ENCODE measurements at places on chromosomes 7 and 10.

DNA sequence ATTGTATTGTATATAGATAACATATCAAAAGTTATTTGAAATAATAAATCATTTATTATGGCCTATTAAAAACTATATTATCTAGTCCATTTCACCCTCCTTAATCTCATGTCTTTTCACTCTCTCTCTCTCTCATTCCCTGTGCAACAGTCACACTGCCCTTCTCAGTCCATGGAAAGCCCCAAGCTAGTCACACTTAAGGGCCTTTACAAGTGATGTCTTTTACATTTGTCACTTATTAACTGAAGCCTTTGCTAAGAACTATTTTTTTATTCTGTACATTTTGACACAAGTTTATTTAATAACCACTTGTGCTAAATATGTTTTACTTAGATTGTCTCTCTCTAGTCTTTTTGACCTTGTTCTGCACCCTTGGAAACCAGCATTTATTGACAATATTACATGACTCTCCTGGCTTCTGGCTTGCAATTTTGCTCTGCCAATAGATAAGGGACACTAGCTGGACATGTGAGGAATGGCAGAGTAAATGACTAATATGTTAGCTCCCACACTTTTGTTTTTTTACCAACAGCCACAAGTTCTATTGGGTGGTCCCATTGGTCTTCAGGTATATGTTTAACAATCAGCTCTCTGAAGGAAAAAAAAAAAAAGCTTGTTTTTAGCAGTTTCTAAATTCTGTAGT is 706.8 kb upstream of the POT1 start:
- no peak overlapping the region for H3K4me3 ChIP-seq
- no peak for DNase-seq
- H3K4me1 ChIP-seq, result no peaks in the 10 kb centered on the region

GRCh38 chr7:108079276-108079647 is 50.9 kb downstream of the LAMB4 start:
- DNase-seq, result no peak
- no peak overlapping the region for H3K4me3 ChIP-seq
- H3K36me3 ChIP-seq, result no peaks in the 10 kb centered on the region

DNA sequence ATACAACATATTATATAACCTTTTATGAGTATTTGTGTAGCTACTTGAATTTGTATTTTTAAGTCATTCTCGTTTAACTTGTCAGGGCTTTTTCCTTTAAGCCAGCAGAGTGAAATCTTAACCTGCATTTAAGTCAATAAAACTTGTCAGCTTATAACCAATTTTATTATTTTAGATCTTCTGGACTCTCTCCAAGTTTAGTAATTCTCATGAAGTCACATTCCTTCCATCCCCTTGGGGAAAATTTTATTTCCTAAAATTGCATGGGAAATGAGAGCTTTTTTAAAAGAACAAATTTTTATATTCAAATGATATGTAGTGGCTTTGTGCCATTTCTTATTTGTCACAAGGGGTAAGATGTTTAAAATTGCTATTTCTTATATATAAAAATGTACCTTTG is 74.0 kb downstream of the SEPTIN7 start:
- no peak for DNase-seq
- H3K36me3 ChIP-seq, result no peaks in the 10 kb centered on the region
- H3K27me3 ChIP-seq, result no peaks in the 10 kb centered on the region
- no peak overlapping the region for H3K4me3 ChIP-seq

- DNase-seq, result no peak
- no peaks in the 10 kb centered on the region for H3K4me1 ChIP-seq
- no peaks in the 10 kb centered on the region for H3K27me3 ChIP-seq
- no peaks in the 10 kb centered on the region for H3K36me3 ChIP-seq
- no peak overlapping the region for H3K27ac ChIP-seq
- no peak overlapping the region for H3K4me3 ChIP-seq
These were observed 381.6 kb downstream of the SUGCT start for GRCh38 chr7:40516376-40516775.

- no peak overlapping the region for H3K4me3 ChIP-seq
- H3K36me3 ChIP-seq, result no peaks in the 10 kb centered on the region
- no peaks in the 10 kb centered on the region for H3K27me3 ChIP-seq
- no peak for DNase-seq
These were observed 991 bp upstream of the FAM204A start for GRCh38 chr10:118343115-118343514.

- no peak overlapping the region for H3K27ac ChIP-seq
- H3K36me3 ChIP-seq, result no peaks in the 10 kb centered on the region
- no peak for DNase-seq
- H3K4me1 ChIP-seq, result peaks cover 7% of the 10 kb centered on the region
- H3K27me3 ChIP-seq, result no peaks in the 10 kb centered on the region
These were observed 381.3 kb downstream of the KCNMA1 start for GRCh38 chr10:77256346-77256745.

GRCh38 chr10:71816936-71817618 is 34.0 kb downstream of the PSAP start:
- DNase-seq, result no peak
- H3K27ac ChIP-seq, result peak overlapping the region; percentile 47
- H3K27me3 ChIP-seq, result no peaks in the 10 kb centered on the region
- peaks cover 37% of the 10 kb centered on the region for H3K4me1 ChIP-seq
- no peak overlapping the region for H3K4me3 ChIP-seq
- H3K36me3 ChIP-seq, result peaks cover 71% of the 10 kb centered on the region

DNA sequence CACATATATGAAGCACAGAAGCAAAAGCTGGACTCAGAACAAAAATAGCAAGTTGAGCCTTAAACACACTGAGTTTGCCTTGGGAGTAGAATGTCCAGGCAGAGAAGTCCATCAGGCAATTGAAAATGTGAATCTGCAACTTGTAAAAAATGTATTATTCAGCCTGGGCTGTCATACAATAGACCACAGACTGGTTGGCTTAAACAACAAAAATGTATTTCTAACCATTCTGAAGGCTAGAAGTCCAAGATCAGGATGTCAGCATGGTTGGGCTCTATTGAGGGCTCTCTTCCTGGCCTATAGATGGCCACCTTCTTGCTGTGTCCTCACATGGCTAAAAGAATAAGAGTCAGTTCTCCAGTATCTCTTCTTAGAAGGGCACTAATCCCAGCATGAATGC is 76.5 kb upstream of the CAPZA2 start:
- H3K27me3 ChIP-seq, result no peaks in the 10 kb centered on the region
- no peak for DNase-seq
- no peak overlapping the region for H3K27ac ChIP-seq
- no peak overlapping the region for H3K4me3 ChIP-seq
- no peaks in the 10 kb centered on the region for H3K4me1 ChIP-seq
- no peaks in the 10 kb centered on the region for H3K36me3 ChIP-seq

- no peaks in the 10 kb centered on the region for H3K4me1 ChIP-seq
- no peaks in the 10 kb centered on the region for H3K36me3 ChIP-seq
- no peak overlapping the region for H3K27ac ChIP-seq
- H3K4me3 ChIP-seq, result peak overlapping the region; percentile 50
These were observed 9.9 kb downstream of the NYAP1 start for GRCh38 chr7:100493476-100494264.

- no peaks in the 10 kb centered on the region for H3K36me3 ChIP-seq
- no peak overlapping the region for H3K27ac ChIP-seq
- DNase-seq, result peak; percentile 15
- no peak overlapping the region for H3K4me3 ChIP-seq
- peaks cover 12% of the 10 kb centered on the region for H3K4me1 ChIP-seq
These were observed 145.8 kb downstream of the NSUN6 start for GRCh38 chr10:18505456-18506118.

DNA sequence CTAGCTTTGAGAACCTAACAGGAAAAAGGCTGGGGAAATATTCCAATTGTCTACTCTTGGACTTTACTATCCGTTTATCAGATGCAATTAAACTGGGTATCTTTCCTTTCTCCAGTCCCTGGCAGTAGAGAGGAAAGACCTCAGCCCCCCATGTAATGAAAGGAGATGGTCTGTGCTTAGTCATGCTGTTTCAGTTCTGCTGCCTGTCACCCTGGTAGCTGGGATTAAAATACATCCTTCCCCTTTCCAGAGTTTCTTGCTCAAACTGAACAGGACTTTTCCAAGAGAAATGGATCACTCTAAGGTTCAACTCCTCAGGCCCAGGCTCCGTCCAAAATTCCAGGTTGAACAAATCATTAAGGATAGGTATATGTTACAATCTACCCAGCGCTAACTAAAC is 202.9 kb downstream of the PTEN start:
- DNase-seq, result no peak
- no peaks in the 10 kb centered on the region for H3K4me1 ChIP-seq
- H3K36me3 ChIP-seq, result no peaks in the 10 kb centered on the region
- H3K27me3 ChIP-seq, result no peaks in the 10 kb centered on the region
- no peak overlapping the region for H3K27ac ChIP-seq

- no peak overlapping the region for H3K27ac ChIP-seq
- no peaks in the 10 kb centered on the region for H3K4me1 ChIP-seq
- H3K36me3 ChIP-seq, result no peaks in the 10 kb centered on the region
- H3K4me3 ChIP-seq, result no peak overlapping the region
- no peaks in the 10 kb centered on the region for H3K27me3 ChIP-seq
These were observed 314.9 kb upstream of the AUTS2 start for GRCh38 chr7:69283421-69283820.

DNA sequence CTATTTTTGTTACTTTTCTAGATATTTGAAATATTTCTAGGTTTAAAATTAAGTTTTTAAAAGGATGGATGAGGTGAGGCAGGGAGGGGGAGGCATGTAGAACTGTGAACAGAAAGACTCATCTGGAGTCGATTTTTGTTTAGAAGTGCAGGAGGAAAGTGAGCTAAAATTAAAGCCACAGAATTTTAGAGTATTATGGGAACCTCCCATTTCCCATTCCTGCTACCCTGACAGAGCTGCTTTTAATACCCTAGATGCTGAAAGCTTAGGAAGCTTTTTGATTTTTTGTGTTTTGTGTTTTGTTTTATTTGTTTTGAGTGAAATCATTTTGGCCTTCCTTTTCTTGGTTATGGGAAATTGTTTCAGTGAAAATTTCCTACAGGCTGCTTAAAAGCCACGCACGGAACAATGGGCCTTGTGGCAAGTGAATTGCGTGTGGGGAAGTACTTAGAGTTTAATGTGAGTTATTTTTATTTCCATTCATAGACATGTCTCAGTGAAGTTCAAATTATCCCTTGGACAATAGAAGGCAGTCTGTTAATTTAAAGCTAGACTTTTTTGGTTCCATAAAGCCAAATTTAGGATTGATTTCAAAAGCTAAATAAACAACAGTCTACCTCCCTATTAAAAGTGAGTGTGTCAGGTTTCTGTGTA is 102.0 kb upstream of the HDAC9 start:
- H3K4me1 ChIP-seq, result no peaks in the 10 kb centered on the region
- H3K36me3 ChIP-seq, result no peaks in the 10 kb centered on the region
- DNase-seq, result no peak
- no peak overlapping the region for H3K27ac ChIP-seq

- H3K4me3 ChIP-seq, result peak overlapping the region; percentile 88
- peaks cover 18% of the 10 kb centered on the region for H3K4me1 ChIP-seq
- no peaks in the 10 kb centered on the region for H3K36me3 ChIP-seq
- no peaks in the 10 kb centered on the region for H3K27me3 ChIP-seq
- peak; percentile 56 for DNase-seq
These were observed 985 bp upstream of the ETV1 start for GRCh38 chr7:13990319-13990983.

DNA sequence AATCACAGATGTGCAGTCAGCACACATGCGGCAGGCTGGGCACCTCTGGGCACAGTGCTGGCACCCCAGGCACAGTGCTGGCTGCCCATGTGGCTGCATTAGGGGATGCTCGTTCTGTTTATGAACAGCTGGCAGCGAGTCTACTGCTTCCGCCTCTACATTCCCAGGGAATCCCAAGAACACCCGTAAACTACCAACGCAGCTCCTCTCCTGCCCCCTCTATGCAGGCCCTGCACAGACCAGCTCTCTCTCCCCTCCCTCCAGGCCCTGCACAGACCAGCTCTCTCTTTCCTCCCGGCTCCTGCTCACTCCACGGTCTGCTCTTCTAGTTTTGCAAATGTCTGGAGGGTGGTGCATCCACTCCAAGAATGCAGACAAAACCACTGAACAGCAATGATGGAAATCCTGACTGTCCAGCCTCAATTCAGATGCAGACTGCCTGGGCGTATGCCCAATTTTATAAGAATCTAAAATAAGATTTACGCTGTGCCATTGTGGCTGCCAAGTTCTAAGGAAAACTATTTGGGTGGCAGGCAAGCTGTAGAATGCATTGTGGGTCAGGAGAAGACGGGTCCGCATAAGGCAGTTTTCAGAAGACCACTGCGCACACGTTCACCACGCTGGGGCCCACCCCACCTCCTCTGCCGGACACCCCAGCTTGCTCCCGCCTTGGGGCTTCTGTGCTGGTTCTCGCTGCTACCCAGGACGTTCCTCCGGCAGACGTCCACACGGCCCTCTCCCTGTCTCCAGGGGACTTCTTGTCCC is 234.6 kb downstream of the ZMYND11 start:
- H3K36me3 ChIP-seq, result no peaks in the 10 kb centered on the region
- no peak overlapping the region for H3K4me3 ChIP-seq
- DNase-seq, result no peak
- H3K27ac ChIP-seq, result no peak overlapping the region
- H3K4me1 ChIP-seq, result no peaks in the 10 kb centered on the region

- DNase-seq, result no peak
- H3K27me3 ChIP-seq, result no peaks in the 10 kb centered on the region
- H3K4me1 ChIP-seq, result peaks cover 17% of the 10 kb centered on the region
- no peak overlapping the region for H3K4me3 ChIP-seq
These were observed 253.7 kb downstream of the ELMO1 start for GRCh38 chr7:37194943-37195342.

DNA sequence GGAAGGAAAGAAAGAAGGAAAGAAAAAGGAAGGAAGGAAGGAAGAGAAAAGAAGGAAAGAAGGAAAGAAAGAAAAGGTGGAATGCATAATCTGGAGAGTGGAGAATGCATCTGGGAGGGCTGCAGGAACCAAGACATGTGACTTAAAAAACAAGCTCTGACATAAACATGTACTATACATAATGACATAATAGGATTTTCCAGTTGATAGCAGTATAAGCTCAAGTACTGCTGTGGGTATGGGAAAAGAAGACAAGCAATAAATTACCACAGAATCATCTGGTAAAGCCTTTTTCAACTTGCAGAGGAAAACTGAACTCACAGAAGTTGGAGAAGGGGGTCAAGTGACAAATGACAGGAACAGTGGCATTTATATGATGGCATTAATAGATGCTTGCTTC is 345.9 kb downstream of the PLXDC2 start:
- no peak overlapping the region for H3K4me3 ChIP-seq
- H3K27me3 ChIP-seq, result no peaks in the 10 kb centered on the region
- DNase-seq, result no peak
- no peaks in the 10 kb centered on the region for H3K36me3 ChIP-seq
- H3K27ac ChIP-seq, result no peak overlapping the region

GRCh38 chr10:103556383-103557007 is 63.0 kb downstream of the NEURL1 start:
- no peaks in the 10 kb centered on the region for H3K36me3 ChIP-seq
- no peak overlapping the region for H3K27ac ChIP-seq

- no peak for DNase-seq
- H3K27me3 ChIP-seq, result peaks cover 4% of the 10 kb centered on the region
- H3K27ac ChIP-seq, result no peak overlapping the region
- H3K36me3 ChIP-seq, result no peaks in the 10 kb centered on the region
- no peak overlapping the region for H3K4me3 ChIP-seq
- no peaks in the 10 kb centered on the region for H3K4me1 ChIP-seq
These were observed 257.3 kb downstream of the SDK1 start for GRCh38 chr7:3558400-3558799.
